AG04449 (cell line): ENCODE measurements at places on chromosomes 1 and 21.
A peak's percentile ranks its signal among the peaks of the same experiment; 100 is the strongest.

DNA sequence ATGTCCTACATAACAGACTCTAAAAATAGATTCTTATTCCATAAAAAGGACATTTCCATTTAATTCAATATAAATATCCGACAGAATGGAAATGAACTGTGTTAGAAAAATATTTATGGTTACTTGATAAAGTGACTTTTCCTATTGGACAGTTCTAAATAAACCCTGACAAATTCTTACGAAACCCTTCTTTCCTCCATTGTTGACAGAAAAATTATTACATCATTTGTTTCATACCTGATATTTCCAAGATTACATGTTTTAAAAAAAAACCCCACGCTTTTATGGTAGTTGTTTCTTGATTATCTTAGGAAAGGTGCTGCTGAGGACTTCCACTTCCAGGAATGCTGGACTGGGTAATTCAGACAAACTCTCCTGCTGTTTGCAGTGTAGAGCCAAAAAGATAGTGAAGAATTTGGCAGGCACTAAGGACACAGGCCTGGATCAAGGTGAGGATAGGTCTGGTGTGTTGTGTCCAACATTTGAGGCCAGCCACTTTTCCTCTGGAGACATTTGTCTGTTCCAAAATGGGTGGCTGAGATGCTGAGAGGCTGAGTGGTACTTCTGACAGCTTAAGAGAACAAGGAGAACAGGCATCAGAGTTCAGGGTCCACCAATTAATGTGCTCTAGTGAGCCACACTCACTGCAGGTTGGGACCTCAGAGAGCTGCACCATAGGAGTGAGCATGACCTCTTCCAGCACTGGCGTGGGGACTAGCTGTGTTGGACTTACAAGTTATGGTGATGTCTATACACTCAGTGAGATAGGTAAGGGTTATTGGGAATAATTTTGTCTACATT, 7.0 kb upstream of the C1orf116 start:
- DNase-seq: no peak

DNA sequence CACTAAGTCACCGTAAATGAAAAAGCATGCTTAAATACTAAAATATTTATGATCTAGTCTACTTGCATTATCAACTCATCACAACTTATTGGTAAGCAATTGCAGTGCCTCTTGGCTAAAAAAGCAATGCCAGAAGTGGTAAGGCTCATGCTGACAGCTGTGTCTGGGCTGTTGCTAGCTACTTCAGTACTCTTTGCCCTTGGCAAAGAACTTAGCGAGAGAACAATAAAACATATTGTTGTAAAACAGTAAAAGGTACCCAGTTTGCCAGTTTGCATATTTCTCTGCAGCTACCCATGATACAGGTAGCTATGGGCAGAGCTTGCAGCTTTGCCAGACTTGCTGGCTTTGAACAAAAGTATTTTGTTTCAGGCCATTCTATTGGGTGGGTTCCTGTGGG, 73.1 kb downstream of the ATP6V1G3 start:
- no peak for DNase-seq

- no peak for DNase-seq
Observed at GRCh38 chr1:36941316-36941978, 92.9 kb downstream of the GRIK3 start.

DNA sequence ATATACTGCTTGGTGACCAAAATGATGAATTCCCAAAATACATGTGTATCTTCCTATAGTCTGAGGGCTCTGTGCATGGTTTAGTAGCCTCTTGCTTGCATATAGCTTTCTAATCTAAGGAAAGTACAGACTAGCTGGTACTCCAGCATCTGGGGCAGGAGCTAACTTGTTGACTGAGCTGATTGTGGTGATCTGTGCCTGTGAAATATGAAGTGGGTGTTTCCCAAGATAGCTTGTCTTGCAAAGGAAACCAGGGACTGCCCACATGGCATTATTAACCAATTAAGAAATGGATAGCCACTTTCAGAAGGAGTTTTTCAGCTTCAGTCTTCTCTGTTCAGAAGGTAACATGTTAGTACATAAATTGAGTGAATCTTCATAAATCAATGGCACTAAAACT, 219.8 kb downstream of the NEGR1 start:
- no peak for DNase-seq

DNA sequence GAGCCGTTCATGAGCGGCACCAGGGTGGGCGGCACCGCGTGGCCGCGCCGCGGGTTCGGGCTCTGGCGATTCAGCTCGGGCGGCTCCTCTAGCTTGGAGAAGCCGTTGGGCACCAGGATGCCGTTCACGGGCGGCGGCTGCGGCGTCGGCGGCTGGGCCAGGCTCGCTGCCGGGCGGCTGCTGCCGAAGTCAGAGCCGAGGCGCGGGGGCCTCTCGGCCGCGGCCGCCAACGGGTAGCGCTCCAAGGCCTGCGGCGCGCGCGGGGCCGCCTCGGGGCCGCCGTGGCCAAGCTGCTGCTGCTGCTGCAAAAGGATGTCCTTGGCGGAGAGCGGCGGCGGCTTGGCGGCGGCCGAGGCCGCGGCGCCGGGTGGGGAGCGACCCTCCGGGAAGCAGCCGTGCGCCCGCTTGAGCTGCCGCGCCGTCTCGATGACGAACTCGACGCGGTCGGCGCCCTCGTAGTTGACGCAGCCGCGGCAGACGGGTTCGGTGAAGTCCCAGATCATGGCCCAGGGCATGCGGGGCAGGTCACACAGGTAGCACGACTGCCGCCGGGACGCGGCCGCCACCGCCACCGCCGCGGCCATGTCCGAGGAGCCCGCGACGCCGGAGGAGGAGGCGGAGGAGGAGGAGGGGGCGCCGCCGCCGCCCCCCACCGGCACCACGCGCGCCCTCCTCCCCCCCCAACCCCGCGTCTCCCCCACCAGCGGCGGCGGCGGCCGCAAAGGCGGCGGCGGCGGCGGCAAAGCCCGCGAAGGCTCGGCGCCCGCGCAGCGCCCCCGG, 877 bp downstream of the IRF2BP2 start:
- no peak for DNase-seq

- no peak for DNase-seq
Observed at GRCh38 chr1:105724286-105724685, 1332.2 kb upstream of the PRMT6 start.

GRCh38 chr1:219732814-219733491, 120.0 kb upstream of the ZC3H11B start:
- no peak for DNase-seq

DNA sequence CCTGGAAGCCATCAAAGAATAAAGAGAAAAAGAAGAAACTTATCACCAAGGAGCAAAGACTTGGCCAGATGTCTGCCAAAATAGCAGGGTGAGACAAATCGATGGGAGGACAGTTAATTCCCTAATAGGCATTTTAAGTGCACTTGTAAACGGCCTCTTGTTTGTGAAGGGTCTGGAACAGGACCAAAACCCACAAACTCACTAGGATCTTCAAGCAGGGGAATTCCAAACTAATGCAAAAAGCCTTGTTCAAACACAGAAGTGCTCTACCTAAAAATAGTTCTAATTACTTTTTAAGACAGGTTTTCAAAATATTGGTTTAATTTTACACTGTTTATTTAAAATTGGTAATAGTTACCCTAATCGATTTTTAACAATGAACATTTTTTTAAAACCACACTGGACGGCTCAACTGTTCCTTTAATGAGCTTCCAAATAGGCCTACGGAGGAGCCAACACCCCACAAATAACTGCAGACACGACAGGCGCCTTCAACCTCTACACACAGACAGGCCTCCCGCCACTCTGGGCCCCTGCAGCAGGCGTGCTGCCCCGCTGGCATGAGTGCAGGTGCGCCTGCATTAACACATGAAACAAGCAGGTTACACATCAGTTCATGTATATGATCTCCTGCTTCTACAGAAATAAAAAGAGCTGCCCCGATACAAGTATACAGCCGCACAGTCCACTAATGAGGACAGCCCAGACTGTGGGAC, 15.8 kb downstream of the UBE2G2 start:
- peak; percentile 40 for DNase-seq

DNA sequence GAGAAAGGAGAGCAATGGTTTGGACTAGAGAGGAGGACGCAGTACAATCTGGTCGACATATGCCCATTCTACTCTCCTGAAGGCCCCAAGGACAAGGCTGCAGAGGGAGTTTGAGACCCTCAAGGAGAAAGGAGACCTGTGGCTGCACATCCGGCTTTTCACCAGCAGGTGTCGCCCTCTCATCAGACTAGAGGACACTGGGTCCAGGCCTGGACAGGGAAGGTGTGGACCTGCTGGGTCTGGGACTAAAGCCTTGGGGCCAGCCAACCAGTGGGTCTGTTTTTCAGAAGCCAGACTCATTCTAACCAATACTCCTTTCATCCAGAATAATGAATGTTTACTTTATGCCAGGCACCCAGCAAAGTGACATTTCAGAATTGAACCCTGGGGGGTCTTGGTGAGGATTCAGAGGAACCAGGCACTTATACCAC, 5.0 kb downstream of the SRARP start:
- DNase-seq: no peak

DNA sequence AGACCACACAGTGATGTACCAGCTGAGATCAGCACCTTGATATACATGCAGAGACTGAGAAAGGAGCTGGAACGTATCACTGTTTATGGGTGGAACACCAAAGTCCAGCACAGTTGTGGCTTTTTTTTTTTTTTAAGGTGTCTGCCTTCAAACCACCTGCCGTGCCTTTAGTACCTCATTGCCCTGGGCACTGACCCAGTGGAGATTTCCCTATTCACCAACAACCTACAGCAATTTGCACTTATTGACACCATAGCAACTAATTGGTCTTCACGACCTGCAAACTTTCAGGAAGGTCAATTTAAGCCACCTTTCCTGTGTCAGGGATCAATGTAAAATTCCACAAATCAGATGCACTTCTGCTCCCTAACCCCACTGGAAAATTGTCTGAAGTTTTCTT, 181.6 kb upstream of the ADGRL2 start:
- no peak for DNase-seq

- no peak for DNase-seq
Observed at GRCh38 chr1:186027621-186028020, 293.4 kb downstream of the HMCN1 start.

DNA sequence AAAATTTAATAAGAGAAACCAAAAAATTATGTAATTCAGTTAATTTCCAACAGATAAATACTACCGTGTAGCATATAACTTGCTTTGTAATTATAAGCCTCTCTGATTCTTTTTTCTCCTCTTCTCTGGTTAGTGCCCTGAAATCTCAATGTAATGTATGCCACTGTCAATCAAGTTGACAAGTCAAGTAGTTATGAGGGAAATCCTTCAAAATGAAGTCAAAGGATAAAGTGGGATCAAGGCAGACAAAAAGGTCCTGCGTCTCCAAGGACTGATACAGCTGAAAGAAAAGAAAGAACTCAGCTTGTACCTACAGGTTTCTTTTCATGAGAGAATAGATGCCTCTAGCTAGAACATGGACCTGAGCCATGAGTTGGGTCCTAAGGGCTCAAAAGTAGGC, 19.8 kb downstream of the VPS45 start:
- DNase-seq: no peak

DNA sequence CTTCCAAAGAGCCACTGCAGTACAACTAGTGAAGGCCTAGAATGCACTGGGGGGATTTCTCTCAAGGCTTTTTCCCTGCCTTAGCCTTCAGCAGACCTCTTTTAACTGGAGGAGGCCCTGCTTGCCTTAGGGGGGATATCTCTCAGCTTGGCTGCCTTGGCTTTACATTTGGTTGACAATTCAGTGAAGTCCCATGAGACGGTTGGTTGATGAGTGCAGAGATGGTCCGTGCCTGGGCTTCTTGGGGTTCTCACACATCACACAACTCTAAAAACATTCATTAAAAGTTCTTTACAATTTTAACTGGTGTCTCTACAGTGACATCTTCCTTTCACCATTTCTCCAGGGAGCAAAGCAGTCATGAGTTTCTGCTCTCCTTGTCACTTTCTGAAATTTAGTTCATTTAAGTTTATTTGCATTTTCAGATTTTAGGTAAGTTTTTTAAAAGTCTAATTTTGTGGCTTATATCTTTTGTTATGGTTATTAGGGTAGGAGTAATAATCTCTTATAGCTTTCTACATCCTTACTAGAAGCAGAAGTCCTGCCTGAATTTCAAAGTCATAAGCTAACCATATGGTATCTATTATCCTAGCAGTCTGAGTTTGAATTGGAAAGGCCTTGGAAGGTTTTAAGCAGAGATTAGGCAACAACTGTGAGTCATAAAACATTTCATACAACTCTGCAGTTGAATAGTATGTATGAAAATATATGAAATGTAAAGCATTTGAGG, 487.6 kb downstream of the DPYD start:
- peak; percentile 83 for DNase-seq

GRCh38 chr1:186869526-186870228, 40.9 kb downstream of the PLA2G4A start:
- no peak for DNase-seq

GRCh38 chr1:226863446-226863845, 7.0 kb upstream of the PSEN2 start:
- DNase-seq: no peak

DNA sequence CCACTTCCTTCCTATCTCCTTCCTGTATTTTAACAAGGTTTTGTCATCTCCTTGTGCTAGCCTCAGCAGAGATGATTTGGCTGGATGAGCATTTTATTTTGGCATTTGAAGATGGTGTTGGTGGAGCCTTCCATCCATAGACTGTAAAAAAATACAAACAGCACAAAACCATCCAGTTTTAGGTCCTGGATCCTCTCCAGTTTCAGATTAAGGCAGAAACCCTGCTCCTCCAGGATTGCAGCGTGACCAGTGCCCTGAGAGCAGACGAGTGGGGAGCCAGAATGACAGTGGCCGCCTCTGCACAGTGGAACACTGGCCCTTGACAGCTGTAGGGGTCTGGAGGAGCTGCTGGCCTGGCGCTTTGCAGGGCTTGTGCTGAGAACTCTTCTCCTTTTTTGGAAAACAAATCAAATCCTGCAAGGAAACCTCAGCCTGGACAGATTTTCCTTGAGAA, 72.2 kb upstream of the GADD45A start:
- DNase-seq: no peak

GRCh38 chr1:215637041-215637573, 70.0 kb downstream of the KCTD3 start:
- DNase-seq: peak; percentile 2

DNA sequence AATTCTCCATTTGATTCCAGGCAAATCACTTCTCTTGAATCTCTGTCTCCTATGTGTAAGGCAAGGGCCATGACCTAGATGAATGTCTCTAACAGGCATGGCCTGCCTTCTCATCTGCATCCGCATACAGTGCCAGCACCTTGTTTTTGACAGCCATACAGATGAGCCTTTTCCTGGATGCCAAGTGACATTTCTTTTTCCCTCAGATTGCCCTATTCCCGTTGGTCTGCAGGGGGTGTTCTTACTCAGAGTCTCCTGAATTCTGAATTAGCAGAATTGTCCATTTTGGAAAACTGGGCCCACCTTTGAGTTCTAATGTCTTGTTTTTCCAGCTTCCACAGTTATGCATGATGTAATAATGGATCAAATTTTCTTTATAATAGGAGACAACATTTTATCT, 88.0 kb upstream of the ADAR start:
- no peak for DNase-seq

DNA sequence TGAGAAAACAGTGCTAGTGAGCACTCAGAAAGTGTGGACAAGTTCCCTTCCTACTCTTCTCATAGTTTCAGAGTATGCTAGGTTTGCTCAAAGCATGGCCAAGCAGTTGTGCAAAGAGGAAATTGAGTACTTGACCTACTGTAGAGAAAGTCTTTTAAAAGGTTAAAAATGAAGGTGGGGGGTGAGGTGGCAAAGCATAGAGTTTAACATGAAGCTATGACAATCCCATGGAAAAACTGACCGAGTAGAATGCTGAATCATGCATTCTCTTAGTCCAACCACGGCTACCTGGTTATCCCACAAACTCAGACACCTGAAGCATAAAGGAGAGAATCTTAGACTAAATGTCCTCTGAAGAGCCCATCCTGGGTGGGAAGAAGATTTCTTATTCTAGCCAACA, 79.9 kb downstream of the PTPN14 start:
- DNase-seq: no peak
